ENCODE measurements at places on chromosomes 13 and 19. TPM values are rescaled to one million over a fixed set of nuclear protein-coding genes. Genes with fewer than 3 reads are reported as not detected.

ZNF865 gene
- 0.67 TPM for total RNA-seq

MEIS3 gene
- total RNA-seq, result 0.07 TPM

- DNase-seq, result no peak
These were observed 15.4 kb downstream of the NLRP12 start for GRCh38 chr19:53808710-53809125.

GRCh38 chr13:92833071-92833470 is 393.5 kb upstream of the GPC6 start:
- no peak for DNase-seq

DNA sequence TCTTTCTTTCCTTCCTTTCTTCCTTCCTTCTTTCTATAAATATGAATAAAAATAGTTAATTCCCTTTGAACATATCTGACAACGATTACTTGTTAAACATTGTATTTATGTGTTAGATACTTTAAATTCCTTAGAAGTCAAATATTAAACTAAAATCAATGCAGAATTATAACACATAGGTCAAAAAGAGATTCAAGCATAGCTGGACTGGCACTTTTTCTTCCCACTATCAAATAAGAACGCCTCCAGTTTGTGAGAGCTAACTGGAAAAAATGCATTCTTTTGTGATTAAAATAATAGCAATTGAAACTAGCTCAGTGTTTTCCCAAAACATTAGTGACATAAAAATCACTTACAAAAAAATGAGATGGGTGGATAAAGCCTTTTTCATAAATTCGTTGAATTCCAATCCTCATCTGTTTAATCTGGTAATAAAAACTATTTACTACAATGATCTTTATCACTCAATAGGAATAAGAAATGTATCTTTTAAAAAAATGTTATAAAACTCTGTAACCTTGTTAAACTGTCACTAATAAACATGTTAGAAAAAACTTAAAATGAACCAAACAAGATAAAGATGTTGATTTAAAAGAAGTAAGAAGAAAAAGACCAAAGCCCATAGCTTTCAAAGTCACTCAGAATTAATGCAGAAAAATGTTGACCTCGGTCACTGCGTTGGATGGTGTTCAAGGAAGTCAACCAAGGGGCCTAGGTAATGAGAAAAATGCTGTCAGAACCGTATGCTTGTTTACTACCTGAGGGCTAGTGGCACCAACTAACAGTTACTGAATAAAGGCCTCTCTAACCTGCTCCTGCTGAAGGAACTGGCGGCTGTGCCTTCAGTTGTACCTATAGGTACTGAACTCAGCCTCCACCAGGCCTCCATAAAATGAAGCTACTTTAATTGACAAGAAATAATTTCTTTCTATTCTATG is 1039.5 kb upstream of the SLC10A2 start:
- DNase-seq, result no peak

GRCh38 chr19:47348819-47349795 is at the start of gene DHX34:
Gene DHX34 (plus strand): TSS chr19:47349315. CDS start chr19:47353031, 3,716 bp downstream.
- DNase-seq, result peak; percentile 96
